ENCODE measurements at places on chromosomes 16 and 17. TPM values are rescaled to one million over a fixed set of nuclear protein-coding genes. Genes with fewer than 3 reads are reported as not detected.
A peak's percentile ranks its signal among the peaks of the same experiment; 100 is the strongest.

DNA sequence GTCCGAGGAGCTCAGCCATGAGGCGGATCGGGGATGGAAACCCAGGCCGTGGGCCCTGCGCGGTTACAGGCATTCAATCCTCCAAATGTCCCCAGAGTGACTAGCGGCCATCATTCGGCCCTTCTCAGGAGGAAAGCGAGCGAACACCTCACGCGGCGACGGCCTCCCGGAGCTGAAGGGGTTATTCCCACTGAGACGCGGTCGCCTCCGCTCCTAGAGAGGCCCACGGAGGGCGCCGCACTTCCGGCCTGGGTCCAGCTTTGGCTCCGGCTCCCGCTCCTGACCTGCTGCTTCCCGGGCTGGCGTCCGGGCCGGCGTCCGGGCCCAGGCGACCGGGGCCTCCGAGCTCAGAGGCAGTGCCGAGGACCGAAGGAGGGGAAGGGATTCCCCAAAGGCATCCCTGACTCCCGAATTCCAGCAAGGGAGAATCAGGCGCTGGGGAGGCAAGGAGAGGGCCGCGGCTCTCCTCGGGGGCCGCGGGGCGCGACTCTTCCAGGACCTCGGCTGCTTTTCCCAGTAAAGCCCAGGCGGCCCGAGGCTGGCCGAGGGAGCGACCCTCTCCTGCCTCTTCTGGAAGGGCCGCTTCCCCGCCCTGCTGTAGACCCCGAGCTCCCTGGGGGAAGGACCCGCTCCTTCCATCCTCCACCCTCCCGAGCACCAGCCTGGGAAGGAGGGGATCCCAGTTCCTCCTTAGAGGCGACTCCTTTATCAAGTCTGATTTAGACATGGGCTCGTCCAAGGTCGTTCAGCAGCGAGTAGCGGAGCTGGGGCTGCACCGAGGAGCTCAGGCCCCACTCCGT is 18.6 kb upstream of the ZNF629 start:
- DNase-seq: peak; percentile 90

- DNase-seq: peak; percentile 70
Observed at GRCh38 chr16:30902029-30902972, 5.9 kb downstream of the CTF1 start.

DNA sequence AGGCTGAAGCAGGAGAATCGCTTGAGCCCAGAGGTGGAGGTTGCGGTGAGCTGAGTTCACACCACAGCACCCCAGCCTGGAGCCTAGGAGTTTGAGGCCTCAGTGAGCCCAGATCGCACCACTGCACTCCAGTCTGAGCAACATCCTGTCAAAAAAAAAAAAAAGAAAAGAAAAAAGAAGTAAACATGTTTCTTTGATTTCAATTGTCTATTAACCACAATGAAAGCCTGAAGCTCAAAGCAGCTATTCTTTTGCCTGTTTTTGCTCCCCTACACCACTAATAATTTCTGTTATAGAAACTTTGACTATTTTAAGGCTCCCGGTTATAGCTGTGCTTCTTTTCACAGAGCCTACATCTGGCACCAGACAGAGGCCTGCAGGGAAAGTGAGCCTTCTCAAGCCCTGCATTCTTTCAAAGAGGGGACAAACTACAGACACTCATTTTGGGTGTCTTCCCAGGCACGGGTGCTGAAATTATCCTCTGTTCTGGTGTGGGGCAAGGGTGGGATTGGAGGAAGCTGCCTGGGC is 14.2 kb upstream of the SLC52A1 start:
- no peak for DNase-seq

DNA sequence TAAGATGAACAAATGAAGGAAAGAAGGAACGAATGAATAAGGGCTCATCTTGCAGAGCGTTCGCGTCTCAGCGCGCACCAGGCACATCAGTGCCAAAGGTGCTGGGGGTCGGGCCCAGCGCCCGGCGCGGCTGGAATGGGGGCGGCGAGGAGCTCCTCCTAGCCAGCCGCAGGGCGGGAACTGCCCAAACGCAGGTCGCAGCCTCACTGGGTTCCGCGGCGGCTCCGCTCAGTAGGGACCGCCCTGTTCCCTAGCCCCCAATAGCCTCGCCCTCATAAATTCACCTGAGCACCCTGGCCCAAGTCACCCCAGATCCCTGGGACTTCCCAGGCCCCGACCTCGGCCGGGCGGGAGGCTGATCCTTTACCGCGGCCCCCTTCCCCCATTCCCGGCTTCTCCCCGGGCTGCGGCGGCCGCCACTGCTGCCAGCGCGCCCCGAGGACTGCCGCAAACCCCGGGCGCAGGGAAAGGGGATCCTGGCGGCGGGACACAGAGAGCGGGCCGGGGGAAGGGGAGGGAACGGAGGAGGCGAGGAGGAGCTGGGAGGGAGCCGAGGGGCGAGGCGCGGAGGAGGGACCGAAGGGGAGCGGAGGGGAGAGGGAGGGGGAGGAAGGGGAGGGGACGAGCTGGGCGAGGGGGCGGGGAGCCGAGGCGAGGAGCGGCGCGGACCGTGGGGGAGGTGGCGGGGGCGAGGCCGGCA is 377 bp upstream of the CRHR1 start:
- DNase-seq: no peak

DNA sequence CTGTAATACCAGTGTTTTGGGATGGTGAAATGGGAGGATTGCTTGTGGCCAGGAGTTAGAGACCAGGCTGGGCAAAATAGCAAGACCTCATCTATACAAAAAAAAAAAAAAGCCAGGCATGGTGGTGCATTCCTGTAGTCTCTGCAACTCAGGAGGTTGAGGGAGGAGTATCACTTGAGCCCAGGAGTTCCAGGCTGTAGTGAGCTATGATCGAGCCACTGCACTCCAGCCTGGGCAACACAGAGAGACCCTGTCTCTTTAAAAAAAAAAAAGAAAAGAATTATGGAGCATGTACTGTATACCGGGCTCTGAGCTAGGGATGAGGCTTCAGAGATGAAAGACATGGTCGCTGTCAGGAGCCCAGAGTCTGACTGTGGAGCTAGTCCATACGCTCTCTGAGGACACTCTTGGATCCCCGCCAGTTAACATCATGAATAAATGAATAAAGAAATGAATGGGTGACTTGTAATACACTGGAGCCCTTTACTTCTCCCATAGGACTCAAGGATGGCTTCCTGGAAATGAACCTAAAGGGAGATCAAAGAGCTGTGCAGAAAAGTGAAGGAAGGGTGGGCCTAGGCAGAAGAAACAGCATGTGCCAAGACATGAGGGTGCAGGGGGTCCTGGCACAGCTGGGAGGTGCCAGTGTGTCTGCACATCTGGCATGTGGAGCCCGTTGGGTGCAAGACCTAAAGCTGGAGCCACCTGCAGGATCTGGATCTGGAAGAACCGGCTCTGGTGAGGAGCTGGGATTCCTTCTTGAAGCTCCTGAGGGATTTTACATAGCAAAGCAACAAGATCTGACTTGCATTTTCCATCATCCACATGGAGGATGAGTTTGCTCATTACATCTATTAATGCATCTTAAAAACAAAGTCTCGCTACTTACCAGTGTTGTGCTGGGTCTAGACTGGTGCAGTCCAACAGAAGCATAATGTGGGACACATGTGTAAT is 120.4 kb downstream of the IRX3 start:
- DNase-seq: no peak

- DNase-seq: no peak
Observed at GRCh38 chr17:34651402-34651811, 72.0 kb downstream of the TMEM132E start.

ZNF597 gene
- 4.8 TPM for total RNA-seq

DNA sequence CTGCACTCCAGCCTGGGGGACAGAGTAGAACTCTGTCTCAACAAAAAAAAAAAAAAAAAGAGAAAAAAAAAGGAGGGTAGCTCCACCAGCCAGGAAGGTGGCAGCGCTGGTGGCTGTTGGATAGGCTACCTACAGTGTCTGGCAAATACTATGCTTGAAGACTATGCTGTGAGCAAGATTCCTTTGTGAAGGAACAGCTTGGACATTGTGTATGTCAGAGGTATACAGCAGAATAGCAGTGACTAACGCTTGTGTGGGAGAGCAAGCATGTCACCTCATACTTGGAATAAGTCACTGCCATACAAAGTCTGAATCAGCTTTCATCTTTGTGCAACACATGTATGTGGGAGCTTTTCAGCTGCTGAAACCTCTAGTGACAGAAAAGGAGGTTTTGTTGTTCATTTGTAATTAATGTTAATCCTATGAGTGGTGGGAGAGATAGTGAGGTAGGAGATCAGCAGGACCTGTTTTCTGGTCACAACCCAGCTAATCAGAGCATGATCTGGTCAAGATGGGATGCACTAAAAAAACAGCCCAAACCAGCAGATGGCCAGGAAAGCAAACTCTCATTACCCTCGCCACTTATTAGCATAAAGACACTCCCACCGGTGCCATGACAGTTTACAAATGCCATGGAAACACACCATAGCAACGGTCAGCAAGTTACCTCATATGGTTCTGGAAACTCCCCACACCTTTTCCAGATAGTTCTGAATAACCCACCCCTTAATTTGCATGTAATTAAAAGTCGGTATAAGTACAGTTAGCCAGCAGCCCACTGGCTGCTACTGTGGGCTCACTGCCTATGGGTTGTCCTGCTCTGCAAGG is 6.8 kb upstream of the ITGAD start:
- DNase-seq: no peak

NUBP1 gene
- total RNA-seq: 48.5 TPM
